NCI-H2171 treated with DMSO at 0.1 percent for 48 hours (cell line): ENCODE measurements at places on chromosomes 5 and 9.

GRCh38 chr5:172911976-172912375 is 47.2 kb upstream of the RPL26L1 start:
- peak; percentile 70 for DNase-seq

DNA sequence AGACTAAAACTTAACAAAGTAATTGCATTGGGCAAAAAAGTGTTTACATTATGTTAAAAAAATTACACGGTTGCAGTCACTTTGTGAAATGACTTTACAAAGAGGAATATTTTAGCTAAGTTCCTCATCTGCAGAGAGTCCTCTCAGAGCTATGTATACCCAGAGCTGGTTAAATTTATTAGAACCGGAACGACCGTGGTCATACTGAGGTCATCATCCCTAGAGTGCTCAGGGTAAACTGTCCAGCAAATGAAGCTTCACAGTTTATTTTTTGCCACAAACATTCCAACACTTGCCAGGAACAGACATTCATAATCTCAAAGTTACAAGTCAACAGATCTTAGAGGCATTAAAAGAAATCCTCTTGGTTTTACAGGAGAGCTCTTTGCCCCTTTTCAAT is 897 bp downstream of the ROPN1L start:
- DNase-seq, result no peak

GRCh38 chr5:167029488-167029887 is 1262.0 kb upstream of the WWC1 start:
- no peak for DNase-seq

GRCh38 chr9:29214154-29214689 is 1640.9 kb upstream of the C9orf72 start:
- peak; percentile 88 for DNase-seq

GRCh38 chr9:83430681-83431080 is 107.5 kb downstream of the FRMD3 start:
- no peak for DNase-seq

DNA sequence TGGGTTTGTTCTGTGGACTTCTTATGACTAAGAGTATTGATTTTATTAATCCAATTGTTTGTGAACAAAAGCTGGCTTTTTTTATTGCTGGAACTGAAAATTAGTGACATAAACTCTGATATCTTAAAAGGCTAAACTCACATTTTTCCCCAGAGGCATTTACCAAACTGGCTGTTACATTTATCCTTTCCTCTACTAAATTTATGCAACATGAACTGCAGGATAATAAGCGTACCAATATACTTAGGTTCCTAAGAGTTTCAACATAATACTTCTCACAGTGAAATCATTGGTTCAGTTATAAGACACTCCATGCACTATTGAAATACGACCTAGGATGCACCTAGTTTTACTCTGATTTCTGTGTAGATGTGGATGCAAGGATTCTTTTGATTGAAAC is 560.8 kb upstream of the WWC1 start:
- no peak for DNase-seq

DNA sequence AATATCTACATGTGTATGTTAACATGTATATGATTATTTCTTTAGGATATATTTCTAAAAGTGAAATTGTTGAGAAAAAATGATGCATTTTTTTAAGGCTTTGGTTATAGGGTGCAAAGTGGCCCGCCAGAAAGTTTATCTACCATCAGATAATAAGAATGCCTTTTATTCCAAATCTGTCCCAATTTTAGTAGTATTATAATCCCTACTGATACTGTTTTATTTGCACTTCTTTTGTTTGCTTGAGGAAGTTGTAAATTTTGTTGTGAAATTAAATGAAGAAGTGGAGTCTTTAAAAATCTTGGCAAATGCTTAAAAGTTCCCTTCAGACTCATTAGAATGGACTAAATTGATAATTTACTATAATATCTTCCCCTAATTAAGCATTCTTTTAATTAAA is 73.0 kb downstream of the NIPBL start:
- no peak for DNase-seq

DNA sequence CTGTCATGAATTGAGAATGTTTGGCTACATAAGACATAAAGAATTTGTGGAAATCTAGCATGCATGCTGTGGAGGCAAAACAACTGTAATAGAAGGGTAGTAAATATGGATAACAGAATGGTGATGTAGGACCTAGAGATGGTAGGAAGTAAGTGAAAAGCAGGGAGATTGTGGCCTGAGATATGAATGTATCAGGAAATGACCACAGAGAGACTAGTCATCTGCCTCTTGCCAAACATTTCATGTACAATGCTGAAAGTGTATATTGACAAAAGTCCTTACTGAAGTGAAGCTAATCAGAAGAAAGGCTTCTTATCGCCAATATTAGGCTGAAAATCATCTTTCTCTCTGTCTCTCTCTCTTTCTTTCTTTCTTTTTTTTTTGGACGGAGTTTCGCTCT is 873.1 kb upstream of the CTNND2 start:
- DNase-seq, result no peak

DNA sequence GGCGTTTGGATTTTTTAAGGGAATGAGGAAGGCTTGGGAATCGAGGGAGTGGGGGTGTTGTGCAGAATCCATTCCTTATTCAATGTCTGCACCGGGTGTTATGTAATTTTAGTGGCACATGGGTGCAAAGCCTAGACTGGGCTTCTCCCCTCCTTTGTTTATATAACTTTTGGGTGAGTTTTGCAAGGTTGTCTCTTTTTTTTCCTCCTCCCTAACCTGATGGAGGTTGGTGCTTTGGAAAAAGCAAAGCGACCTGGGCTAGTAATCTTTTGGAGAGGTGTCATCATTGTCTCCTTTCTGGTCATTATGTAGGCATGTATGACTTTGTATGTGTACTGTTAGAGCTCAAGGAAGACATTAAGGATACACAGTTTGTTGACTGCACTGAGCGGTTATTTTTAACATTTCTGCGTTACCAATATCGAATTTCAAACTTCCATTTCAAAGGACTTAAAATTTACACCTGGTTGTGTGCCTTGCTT is 3.1 kb downstream of the SMARCA2 start:
- DNase-seq, result peak; percentile 71

- no peak for DNase-seq
Measured at GRCh38 chr9:121564504-121565260, 65.0 kb upstream of the GGTA1 start.

- no peak for DNase-seq
Measured at GRCh38 chr9:121721770-121722169, 70.3 kb downstream of the DAB2IP start.

- no peak for DNase-seq
Measured at GRCh38 chr9:78386348-78386747, 89.4 kb downstream of the PSAT1 start.

GRCh38 chr9:34665381-34666250 is 3.2 kb upstream of the CCL27 start:
- DNase-seq, result peak; percentile 83

DNA sequence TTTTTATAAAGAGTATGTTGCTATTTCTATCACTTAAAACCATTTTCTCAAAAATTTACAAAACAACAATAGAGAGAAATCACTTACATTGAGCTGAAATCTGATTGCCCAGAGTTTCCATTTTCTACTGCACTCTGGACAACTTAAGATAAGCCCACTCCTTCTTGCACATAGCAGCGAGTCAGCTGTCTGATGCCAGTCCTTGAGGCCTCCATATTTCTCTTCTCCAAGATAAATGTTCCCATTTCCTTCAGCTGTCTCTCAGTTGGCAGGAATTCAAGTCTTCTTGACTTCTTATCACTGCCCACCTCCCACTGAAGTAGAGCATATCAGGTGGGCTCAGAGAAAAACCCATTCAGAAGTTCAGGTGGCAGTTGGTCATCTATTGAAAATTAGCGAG is 78.5 kb upstream of the PIP5K1B start:
- DNase-seq, result no peak

DNA sequence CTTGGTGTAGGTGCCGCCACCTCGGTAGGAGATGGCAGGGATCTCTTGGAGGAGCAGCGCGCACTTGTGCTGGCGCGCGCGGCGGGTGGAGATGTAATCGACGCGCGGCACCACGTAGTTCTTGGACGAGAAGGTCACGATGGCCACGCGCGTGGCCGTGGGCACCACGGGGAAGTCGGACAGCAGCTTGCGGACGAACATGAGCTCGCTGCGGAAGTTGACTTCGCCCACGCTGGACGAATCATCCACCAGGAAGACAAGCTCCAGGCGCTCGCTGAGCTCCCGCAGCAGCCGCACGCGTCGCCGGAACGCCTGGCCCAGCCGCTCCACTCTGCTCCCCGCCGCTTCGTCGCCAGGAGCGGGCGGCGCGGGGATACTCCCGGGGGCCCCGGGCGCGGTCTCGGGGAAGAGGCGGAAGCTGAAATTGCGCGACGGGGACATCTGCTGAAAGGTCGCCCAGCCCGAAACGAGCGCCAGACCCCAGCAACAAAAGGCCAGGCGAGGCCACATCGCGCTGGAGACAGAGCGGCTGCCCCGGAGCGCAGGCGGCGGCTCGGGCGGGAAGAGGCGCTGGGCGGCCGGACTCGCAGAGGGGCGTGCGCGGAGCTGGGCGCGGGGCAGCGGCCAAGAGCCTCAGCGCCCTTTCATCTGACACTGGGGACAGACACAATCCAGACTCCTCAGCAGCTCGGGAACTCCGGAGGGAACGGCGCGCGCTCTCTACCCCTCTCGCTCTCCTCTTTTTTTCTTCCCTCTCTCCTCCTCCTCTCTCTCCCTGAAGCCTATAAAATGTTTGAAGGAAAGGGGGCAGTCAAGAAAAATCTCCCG is at the start of gene SVEP1:
Gene SVEP1 (minus strand): TSS at position 708 of the 828 bp plus-strand sequence. CDS start 198 bp downstream, at position 510.
- DNase-seq, result peak; percentile 37

DNA sequence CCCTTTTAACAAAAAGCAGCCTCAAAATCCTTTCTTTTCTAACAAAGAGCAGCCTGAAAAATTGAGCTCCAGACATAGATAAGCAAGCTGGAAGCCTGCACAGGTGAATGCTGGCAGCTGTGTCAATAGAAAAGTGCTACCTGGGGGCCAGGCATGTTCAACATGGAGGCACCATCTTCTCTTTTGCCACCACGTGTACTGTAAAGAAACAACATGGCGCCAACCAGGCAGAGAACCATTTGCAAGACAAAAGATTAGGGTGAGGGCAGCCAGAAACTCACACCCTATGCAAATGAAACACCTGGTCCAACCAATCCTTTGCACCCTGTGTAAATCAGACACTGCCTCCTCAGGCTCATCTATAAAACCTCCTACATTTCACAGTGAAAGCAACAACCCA is 96.0 kb downstream of the ACTL7B start:
- DNase-seq, result no peak

DNA sequence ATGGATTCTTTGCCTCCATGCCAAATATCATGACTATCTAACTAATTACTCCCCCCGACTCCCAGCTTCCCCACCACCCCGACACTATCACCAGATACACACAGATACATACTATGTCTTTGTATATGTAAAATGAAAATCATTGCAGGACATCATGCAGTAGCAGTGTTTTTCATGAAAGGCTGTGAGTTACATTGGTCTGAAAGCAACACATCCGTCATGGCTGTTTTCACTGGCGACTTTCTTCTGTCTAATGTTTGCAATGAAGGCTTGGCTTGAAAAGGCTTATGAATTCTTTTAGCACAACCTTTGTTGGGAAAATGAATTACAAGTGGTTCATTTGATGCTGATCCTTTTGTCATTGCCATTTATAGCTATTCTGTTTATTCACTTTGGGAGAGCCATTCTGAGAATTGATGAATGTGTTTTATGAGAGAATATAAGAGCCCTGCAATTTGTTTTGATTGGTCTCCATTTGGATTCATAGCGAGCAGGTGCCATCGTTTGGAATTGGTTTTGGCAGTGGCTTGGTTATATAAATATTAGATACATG is 103.4 kb downstream of the PIP5K1B start:
- no peak for DNase-seq

DNA sequence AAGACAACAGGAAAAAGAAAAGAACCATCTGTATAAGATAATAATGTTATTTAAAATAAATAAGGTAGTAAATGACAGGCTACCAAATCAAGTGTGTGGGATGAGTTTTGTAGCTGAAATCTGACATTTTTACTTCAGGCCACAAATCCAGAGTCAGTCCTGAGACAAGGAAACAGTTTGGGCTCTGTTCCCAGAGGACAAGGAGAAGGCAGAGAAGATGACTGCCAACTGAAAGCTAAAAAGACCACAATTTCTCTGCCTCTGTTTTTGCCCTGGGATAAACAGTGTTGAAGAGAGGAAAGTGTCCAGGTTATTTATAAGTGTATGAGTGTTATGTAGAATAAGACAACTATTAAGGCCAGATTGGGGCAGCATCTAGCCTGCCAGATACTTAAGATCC is 180.5 kb downstream of the NFIB start:
- no peak for DNase-seq

- DNase-seq, result no peak
Measured at GRCh38 chr9:99085949-99086948, 18.7 kb upstream of the TGFBR1 start.

DNA sequence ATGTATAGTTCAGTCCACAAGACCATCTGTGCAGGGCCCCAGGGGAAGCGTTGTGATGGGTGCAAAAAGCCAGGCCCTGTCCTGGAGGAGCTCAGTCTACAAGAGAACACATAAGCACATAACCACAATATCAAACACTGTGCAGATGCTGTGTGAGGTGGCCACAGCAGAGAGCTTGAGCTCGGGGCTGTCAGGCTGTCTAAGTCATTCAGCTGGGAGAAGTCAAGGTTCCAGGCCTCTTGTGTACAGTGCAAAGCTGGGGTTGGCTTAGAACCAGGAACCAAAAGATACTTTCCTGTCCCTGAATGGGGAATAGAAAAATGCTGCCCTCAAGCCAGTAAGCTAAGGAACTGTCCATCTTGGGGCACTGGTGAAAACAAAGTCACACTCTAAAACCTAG is 75.0 kb downstream of the PRDM6 start:
- no peak for DNase-seq

GRCh38 chr5:151685749-151686673 is 704 bp downstream of the SPARC start:
- DNase-seq, result peak; percentile 39

DNA sequence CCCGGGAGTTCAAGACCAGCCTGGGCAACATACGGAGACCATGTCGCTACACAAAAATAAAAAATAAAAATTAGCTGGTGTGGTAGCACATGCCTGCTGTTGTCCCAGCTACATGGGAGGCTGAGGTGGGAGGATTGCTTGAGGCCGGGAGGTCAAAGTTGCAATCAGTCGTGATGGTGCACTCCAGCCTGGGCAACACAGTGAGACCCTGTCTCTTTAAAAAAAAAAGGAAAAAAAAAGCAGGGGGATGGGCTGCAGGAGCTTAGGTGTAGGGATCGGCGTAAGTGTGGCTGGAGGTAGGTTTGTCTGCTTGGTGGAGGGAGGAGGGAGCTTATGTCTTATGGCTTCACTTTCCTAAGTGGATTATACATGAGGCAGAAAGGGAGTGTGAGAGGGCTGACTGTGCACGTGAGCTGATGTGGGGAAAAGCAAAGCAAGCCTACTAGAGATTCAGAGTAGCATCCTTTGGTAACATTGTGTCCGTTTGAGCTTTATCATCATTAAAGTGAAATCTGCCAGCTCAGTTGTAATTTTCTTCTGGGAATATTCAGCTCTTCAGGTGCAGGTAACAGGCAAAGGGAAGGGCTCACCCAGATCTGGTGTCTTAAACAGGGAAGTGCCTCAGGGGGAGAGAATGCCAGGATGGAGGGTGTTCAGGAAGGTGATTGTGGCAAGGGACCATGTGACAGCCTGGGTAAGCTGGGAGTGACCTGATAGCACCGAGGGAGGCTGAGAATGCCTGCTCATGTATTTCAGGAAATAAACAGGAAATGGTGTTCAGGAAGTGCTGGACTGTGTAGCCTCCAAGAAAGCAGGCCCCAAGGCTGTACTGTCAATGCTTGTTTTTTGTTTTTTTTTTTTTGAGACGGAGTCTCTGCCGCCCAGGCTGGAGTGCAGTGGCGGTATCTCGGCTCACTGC is 17.6 kb upstream of the SETX start:
- no peak for DNase-seq
